Stimulated activated memory B cell treated with anti-CD40 and anti-IgM and Interleukin-4, amounts not matched to agents 10 μg/mL and 1 μg/mL and 100 μg/mL, for 72 hours (primary cell): ENCODE measurements at places on chromosomes 11 and 22.
A peak's percentile ranks its signal among the peaks of the same experiment; 100 is the strongest.

GRCh38 chr22:48902001-48902869, 925.4 kb downstream of the BRD1 start:
- no peak for ATAC-seq

GRCh38 chr11:61076506-61077304, 25.6 kb upstream of the CD5 start:
- ATAC-seq, result no peak

DNA sequence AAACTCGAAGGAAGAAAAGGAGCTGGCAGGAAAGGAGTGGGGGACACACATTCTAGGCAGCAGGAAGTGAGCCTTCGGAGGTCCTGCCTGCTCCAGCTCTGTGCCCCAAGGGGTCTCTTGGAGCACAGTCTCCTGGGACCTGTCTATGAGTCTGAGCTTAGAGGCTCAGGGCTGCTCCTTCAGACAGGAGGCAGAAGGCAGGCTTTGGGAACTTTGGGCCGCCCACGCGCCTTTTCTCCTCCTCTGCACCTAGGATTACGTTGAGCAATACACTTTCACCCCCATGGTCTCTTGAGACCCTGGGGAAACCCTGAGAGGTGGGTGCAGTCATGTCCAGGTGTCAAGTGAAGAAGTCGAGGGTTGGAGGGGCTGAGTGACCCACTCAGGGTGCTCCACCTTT, 965 bp downstream of the TCN2 start:
- no peak for ATAC-seq

GRCh38 chr11:109728056-109728455, 306.1 kb downstream of the C11orf87 start:
- ATAC-seq, result no peak

- no peak for ATAC-seq
Measured at GRCh38 chr22:45485261-45485660, 17.4 kb upstream of the FBLN1 start.

DNA sequence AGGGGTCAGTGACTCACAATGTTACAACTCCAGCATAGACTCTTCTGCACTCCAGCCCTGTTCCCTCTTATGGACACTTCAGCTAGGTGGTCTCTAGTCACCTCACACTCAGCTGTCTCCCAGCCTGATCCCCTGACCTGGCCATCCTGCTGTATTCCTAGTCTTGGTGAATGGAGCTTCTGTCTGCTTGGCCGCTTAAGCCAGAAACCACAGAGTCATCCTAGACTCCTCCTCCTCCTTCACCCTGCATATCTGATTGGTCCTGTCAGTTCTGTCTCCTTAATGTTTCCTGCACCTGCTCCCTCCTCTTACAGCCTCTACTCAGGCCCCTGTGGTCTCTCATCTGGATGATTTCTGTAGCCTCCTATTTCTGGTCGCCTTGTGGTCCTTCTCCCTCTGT, 144.9 kb downstream of the HIPK3 start:
- no peak for ATAC-seq

- no peak for ATAC-seq
Measured at GRCh38 chr22:45582236-45582954, 79.7 kb downstream of the FBLN1 start.

DNA sequence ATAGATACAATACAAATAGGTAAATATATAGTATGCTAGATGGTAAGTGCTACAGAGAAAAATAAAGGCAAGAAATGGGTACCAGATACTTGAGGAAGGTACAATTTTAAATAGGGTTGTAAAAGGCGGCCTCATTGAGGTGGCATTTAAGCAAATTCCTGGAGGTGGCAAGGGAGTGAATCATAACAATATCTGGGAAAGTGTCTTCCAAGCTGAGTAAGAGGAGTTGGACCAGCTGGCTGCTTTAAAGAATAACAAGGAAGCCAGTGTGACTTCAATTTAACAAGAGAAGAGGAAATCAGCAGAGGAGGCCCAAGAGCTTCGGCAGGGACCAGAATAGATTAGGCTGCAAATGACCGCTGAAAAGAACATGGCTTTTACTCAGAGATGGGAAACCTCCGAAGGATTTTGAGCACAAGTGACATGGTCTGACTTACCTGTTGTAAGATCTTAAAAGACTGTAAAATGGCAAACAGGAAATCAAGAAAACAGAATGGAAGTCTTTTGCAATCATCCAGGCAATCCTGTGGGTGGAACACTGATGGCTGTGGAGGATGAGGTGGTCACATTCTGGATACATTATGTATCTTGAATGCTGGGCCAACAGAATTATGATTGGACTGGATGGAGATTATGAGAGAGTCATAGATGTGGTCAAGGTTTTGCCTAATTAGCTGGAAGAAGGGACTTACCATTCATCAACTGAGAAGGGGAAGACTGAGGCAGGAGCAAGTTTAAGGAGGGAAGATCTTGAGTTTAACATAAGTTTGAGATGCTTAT, 77.2 kb downstream of the RDX start:
- ATAC-seq, result no peak

DNA sequence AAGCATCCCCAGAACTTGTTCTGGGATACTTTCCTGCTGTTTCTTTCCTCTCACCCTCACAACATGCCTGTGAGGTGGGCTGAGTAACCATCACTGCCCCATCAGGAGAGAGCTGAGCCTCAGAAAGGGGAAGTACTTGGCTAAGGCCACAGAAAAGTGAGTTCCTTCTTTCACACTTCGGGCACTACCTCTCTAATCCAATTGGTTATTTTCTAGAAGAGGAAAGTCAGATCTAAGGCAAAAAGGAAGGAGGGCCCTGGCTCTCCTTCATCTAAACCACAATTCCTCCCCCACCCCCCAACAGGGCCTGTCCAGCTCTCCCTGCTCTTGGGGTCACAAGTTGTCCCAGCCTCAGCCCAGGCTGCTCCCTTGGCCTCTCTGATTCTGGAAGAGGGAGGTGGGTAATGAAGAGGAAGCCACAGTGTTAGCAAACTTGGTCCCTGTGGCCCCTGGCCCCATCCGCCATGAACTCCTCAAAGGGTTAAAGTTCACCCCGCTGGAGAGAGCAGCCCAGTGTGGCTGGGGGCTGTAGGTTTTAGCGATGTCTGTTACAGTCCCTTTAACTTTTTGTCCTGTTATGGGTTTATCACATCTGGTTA, 34.0 kb downstream of the SLC22A12 start:
- peak; percentile 82 for ATAC-seq

GRCh38 chr11:114196997-114197703, 99.0 kb upstream of the NNMT start:
- ATAC-seq, result peak; percentile 86

GRCh38 chr22:38266120-38266519, 6.7 kb downstream of the TMEM184B start:
- ATAC-seq, result no peak
